Activated T-cell treated with anti-CD3 and anti-CD28 coated beads, Interleukin-2, amount 50 U/mL, for 1 hour (primary cell): ENCODE measurements at places on chromosomes 7 and 10.

GRCh38 chr10:29142516-29143314 lies 146.2 kb upstream of the LYZL1 start:
- no peak for DNase-seq

DNA sequence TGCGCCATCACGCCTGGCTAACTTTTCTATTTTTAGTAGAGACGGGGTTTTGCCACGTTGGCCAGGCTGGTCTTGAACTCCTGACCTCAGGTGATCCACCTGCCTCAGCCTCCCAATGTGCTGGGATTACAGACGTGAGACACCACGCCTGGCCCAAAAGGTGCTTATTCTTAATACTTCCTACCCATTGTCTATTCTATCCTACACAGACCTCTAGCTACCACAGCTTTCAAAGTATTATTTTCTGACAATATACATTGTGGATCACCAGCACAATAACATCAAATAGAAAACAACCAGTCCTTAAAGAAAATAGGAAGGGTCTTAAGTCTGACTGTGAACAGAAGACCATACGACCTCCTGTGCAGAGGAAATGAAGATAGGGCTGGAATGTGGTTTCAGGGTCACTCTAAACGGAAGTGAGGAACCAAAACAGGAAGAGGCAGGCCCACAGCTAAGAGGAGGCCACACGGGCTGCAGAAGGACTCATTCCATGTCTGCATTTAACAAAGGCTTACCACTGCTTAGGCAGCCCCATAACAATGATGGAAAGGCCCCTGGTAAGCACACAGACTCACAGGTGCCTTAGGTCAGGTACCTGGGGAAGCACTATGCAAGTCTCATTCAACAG lies 115.2 kb downstream of the ZFAND4 start:
- no peak for DNase-seq

DNA sequence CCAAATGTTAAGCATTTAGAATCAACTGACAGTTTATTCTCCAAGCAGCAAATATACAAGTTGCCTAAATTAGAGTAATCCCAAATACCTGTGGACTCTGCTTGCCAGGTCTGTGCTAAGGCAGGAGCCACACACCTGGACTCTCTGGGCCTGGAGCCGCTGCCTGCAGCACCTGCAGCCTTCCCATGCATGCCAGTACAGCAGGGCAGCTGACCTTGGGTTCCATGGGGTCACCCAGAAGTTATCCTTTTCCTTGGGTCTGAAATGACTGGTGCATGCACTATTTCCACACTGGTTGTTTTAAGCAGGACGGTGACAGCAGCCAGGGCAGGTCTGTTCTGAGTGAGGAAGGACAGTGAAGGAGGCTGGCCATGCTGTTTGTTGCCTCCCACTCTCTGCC lies 573.2 kb downstream of the GLRX3 start:
- DNase-seq, result no peak

DNA sequence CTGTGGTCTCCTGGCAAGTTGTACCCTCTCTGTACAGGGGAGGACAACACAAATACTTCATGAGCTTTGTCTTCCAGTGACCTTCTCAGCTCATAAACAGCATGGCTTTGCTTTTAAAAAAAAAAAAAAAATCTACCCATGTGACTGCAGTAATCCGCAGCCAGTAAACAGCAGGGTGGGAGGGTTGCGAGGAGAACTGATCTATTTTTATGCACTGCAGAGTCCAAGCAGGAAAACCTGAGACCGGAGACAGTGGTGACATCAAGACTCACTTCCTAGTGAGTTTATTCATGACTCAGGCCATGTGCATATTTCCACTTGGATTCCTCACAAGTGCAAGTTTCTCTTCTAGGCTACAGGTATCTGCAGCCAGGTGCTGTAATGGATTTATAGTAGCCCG lies 127.9 kb downstream of the NRF1 start:
- DNase-seq, result no peak

DNA sequence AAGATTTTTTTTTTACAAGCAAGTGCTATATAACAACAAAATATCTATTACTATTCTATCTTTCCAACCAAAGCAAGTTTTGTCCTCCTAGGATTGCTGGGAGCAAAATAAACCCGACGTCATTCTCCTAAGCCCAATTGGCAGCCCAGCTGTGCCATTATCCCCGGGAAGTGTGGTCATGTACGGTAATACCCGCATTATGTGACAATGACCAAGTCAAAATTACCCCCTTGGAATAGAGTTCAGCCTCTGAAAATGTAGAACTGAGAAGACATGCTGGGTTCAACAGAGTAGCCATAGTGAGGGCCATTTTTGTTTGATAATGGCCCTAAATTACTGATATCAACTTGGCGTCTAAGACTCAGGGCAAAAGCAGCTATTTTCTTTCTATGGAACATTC lies 215.5 kb downstream of the LRRTM3 start:
- DNase-seq, result no peak

- DNase-seq, result no peak
These were observed 66.7 kb upstream of the FGL2 start for GRCh38 chr7:77266291-77266794.

DNA sequence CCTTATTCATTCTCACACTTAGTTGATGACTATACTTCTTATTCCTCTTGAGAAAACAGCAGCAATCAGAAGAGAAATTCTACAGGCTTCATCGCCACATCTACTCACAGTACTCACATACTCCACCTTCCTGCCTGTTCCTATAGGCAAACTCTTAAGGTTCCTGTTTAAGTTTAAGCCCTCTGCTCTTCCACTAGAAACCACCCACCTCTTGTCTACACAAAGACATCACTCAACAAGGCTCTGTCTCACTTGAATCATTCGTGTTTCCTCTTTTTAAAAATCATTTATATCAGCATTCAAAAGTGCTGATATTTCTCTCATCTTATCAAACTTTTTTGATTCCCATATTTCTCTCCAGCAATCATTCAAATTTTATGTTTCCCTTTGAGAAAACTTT lies 85.5 kb upstream of the ADO start:
- DNase-seq, result no peak

- DNase-seq, result no peak
These were observed 80.0 kb downstream of the NRCAM start for GRCh38 chr7:108376206-108376605.

DNA sequence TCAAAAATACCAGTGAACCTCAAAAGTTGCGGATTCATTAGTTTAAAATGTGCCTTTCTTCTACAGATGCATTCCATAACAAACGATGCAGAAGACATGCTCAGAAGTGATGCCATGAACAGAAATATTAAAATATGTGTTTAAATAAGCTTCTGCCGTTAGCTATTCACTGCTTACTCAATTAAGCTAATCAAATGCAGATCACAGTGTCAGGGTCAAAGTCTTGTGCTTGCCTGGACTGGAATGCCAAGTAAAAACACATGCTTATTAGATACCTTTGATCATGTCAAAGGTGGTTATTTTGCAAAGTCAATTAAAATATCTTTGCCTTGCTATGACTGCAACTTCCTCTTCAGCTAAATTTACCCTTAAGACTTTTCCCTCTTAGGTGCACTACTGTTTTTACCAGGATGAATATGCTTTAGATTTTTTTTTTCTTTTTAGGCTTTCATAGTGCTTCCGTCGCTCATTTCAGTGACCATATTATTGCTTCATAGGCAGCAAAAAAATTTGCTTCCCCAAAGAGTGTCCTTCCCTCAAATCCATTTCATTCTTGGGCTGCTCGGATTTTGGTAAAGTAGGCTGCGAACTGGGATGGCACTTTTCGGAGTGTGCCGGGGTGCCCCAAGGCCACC lies 905 bp downstream of the ASB13 start:
- no peak for DNase-seq

DNA sequence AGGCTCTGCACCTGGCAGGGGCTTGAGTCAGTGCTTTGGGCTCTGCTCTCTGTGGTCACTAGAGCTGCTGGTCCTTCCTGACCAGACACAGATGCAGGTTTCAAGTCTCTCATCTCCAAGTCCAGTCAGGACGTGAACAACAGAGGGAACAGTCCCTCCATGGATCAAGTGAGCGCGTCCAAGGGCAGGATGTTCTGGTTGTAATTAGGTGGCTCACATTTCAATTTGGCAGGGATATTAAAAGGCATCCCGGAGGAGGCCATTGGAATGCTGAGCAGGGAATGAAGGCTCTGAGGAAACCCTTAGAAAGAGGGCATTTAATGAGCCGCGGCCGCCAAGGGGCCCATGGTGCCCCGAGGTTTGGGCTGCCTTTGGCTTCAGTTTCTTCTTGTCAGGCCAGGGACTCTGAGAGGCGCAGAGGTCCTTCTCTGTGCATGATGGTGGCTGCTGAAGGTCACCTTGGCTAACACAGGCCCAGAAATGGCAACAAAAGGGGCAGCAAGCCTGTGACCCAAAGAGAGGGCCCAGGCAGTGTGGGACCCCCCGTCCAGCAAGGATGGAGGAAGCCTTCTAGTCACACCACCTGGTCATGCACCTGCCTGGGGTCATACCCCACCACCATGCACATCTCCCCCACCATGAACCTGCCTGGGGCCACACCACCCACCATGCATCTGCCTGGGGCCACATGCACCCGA lies 30.7 kb upstream of the INPP5A start:
- no peak for DNase-seq

GRCh38 chr10:62454687-62455397 lies 80.7 kb downstream of the ZNF365 start:
- DNase-seq, result no peak

DNA sequence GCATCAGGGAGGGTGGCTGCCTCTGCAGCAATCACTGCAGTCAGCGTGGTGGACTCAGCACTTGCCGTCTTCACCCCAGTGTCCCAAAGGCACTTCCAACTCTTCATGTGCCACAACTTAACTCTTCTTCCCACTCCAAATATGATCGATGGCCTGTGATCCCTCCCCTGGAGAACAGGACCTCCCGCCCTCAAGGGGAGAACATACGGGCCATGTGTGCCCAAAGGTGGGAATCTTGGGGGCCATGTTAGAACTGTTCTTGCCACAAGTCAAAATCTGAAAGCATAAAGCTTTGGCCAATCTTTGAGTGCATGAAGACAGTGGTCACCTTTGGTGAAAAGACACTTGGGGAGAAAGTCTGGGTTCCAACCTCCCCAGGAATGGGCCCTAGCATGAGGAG lies 368.5 kb upstream of the MGMT start:
- DNase-seq, result no peak

DNA sequence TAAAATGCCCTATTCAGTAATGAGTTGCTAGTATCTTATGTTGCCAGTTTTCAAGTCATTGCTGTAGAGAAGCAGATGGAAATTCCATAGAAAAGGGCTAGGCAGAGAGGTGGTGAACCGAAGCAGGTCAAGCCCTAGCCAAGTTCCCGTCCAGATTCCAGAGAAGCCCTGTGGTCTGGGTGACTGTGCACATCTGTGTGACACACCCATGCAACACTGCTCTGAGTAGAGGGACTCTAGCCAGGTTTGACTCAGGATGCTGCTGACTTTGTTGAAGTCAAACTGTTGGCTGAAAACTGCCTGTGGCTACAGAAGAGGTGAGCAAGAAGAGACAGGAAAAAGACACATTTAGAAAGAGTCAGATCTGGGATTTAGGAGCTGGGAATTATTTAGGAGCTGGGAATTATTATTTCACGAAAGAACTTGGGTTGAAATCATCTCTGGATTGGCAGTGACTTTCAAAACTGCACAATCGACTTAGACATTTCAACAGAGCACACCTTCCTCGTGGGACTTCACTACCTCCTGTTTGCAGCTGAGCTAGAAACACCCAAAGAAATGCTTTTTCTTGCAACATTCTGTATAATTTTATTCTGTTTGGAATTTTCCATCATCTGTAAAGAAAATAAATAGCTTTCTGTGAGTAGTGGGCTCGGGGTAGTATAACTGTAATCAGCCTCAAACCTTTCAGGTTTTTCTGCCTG lies 149.1 kb upstream of the PRKCQ start:
- DNase-seq, result no peak

- DNase-seq, result no peak
These were observed 7.3 kb downstream of the PDK4 start for GRCh38 chr7:95589031-95589430.

GRCh38 chr7:130162196-130162595 lies 43.0 kb downstream of the TMEM209 start:
- no peak for DNase-seq

DNA sequence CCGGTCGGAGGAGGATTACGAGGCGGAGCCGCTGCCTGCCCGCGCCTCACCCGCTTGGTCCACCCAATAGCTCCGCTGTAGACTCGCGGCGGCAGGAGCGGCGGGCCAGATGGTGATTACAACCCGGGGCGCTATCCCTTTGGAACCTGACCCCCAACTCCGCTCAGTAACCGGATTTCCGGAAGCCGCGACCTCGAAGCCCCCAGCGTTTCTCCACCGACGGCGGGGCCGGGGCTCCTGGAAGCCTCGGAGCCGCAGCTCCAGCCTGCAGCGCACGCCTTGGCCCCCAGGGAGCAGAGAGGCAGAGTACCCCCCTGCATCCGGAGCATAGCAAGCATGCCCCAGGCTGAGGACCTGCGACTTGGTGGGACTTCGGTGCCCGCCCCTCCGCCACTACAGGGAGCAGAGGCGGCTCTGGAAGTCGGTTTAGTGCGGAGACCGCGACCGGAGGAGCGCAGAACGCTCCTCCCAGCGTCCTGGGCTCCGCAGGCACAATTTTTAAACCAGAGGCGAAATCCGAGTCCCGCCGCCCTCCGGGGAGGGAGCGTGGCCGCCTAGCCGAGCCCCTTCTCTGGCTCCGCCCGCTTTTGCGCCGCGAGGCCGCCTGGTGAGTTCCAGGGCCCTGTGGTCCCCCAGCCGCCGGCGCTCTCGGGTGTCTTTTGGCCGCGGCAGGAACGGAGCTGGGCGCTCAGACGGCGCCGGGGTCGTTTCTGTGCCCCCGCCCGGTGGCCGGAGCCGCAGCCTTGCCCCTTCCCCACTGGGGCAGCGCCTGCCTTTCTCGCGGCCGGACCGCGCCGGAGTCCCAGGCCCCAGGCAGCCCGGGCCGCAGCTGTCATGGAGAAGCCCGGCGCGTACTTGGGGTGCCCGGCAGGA lies 28.2 kb upstream of the BMS1 start:
- peak; percentile 42 for DNase-seq

DNA sequence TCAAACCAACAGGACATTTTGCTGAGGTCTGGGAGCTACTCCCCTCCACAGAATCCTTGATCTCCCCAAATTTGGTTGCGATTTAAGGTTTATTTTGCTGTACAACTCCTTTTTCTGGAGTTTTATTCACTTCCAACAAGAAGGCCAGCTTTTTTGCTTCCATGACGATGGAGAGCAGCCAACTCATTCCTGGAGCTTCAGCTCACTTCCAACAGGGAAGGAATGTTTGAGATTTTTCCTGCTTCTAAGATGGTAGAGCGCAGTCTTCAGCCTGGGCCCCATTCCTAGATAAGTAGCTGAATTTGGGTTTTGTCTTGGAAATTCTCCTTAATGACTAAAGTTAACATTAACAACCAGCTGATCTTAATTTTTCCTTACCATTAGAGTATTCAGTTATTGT lies 30.9 kb upstream of the CREB3L2 start:
- DNase-seq, result no peak

GRCh38 chr10:62388328-62388727 lies 14.2 kb downstream of the ZNF365 start:
- DNase-seq, result no peak

- no peak for DNase-seq
These were observed 137.9 kb upstream of the PPIF start for GRCh38 chr10:79209340-79209739.
